ENCODE measurements at places on chromosomes 6 and 20.

DNA sequence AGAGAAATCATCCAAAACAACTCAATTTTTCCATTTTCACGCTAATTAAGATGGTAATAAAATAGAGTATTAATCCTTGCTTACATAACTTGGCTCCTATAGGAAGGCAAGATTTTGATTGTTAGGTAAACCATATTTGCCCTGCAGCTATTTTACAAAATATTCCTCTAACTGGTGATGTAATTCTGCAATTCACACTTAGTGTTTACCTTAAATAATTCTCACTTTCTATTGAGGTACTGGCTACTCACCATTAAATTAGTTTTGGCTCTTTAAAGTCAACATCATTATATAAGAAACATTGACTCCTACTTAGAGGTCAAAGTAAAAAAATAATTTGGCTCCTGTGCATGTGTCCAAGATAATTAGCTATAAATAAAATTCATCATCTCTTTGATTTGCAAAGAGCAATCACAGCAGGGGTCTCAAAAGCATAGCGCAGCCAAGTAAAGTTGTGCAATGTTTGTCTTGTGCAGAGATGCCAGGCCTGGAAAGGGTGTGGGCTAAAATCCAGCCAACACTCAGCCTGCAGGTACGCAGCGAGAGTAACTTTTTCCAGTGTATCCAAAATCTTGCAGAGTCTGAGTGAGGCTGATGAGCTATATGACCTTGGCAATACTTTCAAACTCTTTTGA lies 501.2 kb downstream of the MMUT start:
- DNase-seq, result no peak

DNA sequence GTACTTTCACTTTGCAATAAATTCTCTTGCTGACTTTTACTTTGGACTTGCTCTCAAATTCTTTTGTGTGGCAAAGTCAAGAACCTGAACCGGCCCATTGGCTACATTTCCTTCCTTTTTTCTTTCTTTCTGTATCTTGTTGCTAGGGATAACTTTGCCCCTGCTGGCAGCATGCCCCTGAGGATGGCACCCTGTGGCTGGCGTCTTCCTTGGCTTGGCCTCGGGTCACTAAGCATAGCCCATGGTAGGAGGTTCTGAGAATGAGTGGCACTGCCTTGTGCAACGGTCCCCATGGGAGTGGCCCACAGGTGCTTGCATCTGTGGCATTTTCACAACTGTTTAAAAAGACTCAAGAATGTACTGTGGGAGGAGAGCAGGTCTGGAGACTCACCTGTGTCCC lies 14.0 kb upstream of the HLA-F start:
- DNase-seq, result no peak

DNA sequence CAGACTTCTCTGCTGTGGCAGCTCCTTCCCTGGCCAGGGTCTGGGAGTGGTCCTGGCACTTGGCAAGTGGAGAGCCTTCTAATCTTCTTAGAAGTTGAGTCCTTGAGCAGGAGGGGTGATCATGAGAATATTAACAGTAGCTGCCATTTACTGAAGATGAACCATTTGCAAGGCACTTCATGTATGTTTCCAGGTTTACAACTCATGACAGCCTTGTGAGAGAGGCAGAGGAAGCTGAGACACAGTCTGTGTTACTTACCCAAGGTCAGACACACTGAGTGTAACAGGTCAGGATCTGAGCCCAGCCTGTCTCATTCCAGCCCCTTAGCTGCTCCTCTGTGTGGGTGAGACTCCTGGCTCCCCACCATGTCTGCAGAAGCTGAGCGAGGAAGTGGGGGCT lies 45.5 kb upstream of the SRF start:
- no peak for DNase-seq

DNA sequence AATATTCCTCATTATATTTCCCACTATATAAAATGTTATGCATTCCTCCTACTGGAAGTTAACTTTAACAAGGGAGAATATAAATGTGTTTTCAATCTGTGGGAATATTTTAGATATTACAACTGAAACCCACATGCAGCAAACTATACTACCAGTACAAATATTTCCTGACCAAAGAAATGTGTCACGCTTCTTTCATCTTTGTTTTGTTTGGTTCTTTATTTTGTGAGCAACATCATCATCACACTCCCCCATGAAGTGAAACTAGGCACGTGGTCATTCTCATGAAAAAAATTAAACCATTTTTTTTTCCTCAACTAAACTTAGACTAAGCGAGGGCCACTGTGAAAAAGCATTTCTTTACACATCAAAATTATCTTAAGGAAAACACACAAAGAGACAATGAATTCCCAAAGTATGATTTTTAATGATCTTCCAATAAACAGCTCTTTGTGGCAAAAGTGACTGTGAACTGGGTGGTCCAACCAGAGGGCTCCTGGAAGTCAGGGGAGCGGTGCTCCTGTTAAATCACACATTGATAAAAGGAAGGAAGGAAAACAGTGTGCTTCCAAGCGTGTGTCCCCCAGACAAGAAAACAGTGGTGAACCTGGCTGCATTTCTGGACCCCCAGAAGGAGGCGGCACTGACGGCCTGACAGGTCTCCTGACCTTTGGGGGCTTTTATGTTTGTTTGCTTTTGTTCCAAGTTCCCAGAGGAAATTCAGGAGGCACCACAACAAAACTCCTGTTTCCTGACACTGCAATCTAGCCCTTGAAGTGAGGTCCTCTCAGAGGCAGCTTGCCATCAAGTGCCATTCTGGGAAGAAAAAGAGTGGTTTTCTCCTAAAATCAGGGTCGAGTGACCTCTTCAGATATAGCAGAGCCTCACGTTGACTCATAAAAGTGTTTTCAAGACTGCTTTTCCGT lies 166.8 kb upstream of the FOXQ1 start:
- DNase-seq, result no peak

DNA sequence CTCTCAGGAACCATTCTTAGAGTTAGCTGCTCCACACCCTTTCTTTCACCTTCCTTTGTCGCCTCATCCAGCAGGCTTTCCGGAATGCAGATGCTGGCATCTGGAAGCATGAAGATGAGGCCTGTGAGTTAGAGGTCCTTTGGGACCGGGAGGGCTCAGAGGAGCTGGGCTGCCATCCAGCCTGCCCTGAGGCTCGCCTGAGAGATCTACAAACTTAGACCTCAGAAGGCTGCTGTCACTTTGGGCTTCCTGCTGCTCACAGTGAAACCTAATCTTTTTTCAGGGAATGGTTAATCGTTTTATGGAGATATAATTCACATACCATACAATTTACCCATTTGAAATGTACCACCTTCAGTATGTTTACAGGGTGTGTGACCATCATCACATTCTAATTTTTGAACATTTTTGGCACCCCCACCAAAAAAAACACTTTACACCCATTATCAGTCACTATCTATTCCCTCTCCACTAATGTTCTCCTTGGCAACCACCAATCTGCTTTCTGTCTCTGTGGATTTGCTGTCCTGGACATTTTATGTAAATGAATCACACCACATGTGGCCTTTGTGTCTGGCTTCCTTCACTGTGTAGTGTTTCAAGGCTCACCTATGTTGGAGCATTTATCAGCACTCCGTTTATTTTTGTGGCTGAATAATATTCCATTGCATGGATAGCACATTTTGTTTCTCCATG lies 20.0 kb upstream of the MPC1 start:
- DNase-seq, result no peak

GRCh38 chr6:113994934-113995342 lies 24.0 kb upstream of the HDAC2 start:
- no peak for DNase-seq

DNA sequence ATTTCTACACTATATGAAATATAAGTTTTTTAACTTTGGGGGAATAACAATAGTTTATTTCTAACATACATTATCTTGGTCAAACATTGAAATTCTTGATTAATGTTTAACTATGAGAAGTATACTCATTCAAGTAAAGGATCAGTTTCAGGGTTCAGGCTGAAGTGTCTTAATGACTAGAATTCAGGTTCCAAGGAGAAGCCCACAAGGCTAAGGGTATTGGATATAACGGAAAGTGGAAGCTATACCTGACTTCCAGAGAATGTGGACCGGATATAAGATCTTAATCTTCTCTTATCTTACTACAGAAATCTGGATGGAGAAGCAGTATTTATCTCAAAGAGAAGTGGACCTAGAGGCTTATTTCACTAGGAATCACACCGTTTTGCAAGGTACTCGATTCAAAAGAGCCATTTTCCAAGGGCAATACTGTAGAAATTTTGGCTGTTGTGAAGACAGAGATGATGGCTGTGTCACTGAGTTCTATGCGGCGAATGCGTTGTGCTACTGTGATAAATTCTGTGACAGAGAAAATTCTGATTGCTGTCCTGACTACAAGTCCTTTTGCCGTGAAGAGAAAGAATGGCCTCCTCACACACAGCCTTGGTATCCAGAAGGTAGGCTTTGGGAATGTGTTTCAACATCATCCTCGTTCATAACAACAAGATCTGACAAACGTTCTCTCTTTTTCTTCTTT lies at the start of gene TINAG:
Gene TINAG (plus strand): TSS at position 153 of the 697 bp plus-strand sequence. CDS start 110 bp downstream, at position 263.
- DNase-seq, result no peak

DNA sequence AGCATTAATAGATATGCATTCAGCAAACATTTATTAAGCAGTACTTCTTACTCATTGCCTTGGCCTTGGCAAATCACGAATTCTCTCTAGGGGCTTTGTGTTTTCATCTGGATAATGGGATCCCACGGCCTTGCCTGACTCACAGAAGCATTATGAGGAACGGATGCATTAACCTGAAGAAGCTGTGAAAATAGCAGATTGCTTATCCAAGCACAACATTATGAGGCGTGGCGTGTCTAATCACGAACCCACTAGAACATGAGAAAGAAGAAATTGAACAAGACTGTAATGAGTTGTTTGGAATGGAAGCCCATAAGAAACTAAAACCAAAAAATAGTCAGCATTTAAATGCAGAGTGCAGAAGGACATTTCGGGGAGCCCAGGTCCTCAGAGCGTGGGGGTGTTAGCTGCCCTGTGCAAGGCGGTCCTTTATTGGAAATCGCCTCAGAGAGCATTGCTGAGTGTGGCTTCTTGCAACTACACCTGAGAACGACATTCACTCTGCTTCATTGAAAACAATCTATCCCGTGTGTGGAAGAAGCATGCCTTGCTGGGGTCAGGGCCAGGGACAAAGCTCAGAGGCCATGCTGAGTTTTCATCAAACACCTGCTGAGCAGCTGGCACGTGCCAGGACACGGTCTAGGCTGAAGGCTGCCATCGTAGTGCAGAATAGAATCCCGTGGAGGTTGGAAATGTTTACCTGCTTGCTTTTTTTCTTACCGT lies 179.9 kb downstream of the ZDHHC14 start:
- no peak for DNase-seq

DNA sequence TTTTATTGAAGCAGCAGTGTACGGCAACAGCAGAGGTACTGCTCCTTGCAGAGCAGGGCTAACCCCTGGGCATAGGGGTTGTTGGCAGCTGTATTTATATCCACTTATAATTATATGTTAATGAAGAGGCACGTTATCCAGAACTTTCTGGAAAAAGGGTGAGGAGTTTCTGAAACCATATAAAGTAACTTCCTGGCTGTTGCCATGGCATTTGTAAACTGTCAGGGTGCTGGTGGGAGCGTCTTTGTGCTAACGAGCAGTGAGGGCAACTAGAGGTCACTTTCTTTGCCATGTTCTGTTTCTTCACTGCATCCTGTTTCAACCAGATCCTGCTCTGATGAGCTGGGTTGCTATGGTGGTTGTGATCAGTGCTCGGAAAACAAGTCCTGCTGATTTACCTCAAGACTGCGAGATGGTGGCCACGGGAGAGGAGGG lies 11.1 kb upstream of the ARFGEF2 start:
- DNase-seq, result no peak

- DNase-seq, result no peak
These were observed 61.9 kb downstream of the KCNQ5 start for GRCh38 chr6:72683797-72684196.

DNA sequence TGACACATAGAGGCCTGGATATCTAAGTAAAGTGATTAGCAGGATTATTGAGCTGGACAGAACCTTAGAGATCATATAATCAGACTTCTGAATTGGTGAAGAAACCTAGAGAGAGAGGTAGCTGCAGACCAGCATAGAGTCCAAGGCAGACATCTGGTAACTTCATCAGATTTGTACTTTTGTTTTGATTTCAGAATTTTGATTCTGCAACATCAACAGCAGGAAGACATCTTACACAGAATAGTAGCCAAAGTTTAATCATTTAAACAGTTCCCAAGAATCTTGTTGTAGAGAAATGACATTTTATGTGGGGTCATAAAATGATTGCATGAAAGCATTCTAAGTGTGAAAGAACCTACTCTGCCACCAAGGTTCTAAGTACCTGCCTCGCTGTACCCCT lies 39.4 kb downstream of the RPRD1B start:
- DNase-seq, result no peak

DNA sequence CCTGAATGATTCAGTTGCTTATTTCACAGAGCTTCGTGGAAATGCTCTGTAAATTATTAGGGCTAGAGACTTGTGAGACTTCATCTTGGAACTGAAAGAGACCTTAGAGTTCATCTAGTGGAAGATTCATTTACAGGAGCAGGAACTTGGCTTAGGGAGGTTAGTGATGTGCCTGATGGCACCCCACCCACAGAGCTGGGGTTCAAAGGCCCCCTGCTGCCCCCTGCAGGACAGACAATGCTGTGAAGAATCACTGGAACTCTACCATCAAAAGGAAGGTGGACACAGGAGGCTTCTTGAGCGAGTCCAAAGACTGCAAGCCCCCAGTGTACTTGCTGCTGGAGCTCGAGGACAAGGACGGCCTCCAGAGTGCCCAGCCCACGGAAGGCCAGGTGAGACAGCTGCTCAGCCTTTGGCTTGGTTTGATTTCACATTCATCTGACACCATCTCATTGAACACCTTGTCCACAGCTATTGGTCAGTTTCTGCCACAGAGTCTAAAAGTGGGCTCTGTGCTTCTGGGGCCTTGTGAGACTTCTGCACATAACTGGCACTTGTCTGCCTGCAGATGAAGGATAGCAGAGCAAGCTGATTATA lies 25.1 kb downstream of the MYBL2 start:
- DNase-seq, result no peak

DNA sequence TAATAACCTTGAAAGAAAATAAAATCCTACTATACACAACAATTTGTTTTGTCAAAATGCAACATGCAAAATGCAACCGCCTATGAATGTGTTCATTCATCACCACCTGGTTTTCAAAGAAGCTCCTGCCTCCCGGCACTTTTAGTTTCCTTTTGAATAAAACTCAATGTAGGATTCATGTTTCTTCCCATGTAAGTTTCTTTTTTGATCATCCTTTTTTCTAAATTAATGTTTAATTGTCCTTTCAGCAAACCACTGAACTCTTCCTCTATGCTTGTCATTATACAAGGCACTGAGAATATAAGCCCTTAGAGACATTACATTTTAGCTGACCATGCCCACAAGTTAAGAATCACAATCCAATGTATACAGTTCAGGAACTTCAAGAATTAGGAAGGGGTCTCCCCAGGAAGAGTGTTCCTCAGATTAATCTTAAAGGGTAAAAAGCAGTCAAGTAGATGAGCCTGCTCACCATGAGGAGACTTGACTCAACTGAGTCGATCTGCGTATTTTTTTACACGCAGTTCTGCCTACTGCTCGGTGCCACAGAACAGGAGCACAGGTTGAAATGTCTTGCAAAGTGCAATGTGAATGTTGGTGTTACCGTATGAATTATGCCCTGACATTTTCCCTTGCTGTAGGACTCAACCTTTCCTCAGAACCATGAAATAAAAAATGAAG lies 7.2 kb upstream of the THEMIS start:
- DNase-seq, result no peak

All from left renal cortex interstitium (tissue), 4 donors.